H1 (cell line): ENCODE measurements at places on chromosomes 2 and 18.

DNA sequence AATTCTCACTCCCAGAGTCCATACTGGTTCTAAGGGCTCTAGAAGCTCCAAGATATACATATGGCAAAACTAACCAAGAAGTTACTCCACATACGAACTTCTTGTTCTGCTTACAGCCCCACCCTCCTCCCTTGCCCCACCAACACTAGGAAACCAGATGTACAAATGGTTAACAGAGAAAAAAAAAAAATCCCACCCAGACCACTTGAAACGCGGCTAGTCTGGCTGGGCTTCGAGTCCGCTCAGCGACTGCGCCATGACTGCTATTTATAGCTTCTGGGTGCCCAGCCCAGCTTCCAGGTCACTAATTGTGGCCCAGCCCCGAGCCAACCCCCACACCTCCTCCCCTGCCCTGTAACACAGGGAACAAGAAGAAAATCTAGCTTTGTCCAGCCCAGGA is 47.0 kb upstream of the IHH start:
- DNase-seq, result no peak

GRCh38 chr2:102473631-102474030 is 605 bp downstream of the SLC9A4 start:
- DNase-seq, result no peak

DNA sequence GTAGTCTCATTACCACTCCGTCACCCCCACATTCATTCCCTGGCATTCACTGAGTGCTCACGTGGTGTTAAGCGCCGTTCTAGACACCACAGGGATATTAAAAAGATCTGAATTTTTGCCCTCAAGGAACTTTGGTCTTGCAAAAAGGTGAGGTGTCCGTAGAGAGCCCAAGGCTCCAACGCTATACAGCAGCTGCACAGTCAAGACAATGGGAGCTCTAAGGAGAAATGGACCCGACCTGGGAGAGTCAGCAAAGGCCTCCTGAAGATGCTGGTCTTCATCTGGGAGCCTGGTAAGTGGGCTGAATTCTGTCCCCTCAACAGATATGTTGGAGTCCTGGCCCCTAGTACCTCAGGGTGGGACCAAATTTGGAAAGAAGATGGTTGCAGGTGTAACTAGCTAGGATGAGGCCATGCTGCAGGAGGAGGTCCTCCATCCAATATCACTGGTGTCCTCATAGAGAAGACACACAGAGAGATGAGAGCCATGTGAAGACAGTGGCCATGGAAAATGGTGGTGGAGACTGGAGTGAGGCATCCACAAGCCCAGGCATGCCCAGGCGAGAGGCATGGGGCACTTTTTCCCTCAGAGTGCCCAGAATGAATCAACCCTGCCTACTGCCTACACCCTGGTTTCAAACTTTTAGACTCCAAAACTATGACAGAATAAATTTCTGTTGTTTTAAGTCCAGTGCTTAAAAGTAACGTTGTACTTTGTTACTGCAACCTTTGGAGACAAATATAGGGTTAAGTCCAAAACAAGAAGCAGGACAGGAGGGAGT is 247.3 kb downstream of the TTC32 start:
- DNase-seq, result no peak

- no peak for DNase-seq
Measured at GRCh38 chr18:8685141-8685913, 20.0 kb upstream of the MTCL1 start.

DNA sequence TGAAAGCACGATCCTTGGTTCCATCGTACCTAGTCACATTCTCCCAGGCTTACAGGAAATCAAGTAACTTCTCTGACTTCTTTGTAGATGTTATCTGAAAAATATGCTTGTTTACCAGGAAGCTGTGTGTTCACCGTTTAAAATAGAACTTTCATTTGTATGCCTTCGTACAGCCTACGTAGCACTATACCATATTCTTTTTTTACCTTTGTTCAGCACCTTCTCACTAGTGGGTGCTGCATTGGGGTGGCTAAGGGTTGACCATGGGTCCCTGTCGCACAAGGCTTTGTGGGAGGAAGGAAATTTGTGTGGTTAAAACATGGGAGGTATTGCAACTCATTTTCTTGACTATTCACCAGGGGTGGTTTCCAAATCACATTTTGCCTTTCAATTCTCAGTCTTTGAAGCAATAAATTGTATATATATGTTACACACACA is 16.6 kb downstream of the MALT1 start:
- DNase-seq, result no peak

GRCh38 chr2:240812721-240813120 is 7.3 kb downstream of the KIF1A start:
- no peak for DNase-seq

- DNase-seq, result no peak
Measured at GRCh38 chr2:150555611-150556356, 68.3 kb upstream of the RND3 start.

DNA sequence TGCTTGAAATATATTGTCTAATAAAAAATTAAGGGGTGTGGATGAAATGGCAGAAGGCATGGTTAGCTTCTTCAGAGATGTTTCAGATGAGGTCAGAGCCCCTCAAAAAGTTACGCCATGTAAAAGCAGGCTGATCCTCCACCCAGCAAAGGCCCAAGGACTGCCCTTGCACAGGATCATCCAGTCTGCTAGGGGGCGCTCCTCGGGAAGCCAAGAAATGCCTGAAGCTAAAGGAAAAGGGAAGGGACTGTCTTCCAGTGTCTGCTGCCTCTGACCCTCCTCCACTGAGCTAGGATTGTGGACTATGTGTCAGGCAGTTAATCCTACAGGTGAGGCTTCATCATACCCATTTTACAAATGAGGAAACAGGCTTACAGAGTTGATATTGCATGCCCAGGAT is 33.8 kb upstream of the TEX51 start:
- DNase-seq, result no peak

- no peak for DNase-seq
Measured at GRCh38 chr2:230757476-230757875, 44.8 kb downstream of the CAB39 start.
